ENCODE measurements at places on chromosomes 13 and 19. TPM values are rescaled to one million over a fixed set of nuclear protein-coding genes. Genes with fewer than 3 reads are reported as not detected.

DNA sequence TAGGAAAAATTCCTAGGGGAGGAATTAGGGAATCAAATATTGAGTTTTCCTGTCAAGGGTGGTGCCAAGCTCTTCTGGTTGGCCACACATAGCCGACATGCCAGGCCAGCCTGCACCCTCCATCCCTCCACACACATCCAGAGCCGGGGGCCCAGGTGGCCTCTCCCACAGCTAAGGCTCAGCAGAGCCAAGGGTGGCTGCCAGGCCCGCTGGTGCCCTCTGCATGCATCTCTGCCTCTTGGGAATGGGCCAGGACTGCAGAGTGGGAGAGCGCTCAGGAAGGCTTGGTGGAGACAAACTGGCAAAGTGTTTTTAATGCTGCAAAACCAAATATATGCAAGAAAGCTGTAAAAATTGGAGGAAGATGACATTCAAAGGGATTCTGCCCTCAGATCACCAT is 42.7 kb upstream of the GAS6 start:
- DNase-seq: no peak

DNA sequence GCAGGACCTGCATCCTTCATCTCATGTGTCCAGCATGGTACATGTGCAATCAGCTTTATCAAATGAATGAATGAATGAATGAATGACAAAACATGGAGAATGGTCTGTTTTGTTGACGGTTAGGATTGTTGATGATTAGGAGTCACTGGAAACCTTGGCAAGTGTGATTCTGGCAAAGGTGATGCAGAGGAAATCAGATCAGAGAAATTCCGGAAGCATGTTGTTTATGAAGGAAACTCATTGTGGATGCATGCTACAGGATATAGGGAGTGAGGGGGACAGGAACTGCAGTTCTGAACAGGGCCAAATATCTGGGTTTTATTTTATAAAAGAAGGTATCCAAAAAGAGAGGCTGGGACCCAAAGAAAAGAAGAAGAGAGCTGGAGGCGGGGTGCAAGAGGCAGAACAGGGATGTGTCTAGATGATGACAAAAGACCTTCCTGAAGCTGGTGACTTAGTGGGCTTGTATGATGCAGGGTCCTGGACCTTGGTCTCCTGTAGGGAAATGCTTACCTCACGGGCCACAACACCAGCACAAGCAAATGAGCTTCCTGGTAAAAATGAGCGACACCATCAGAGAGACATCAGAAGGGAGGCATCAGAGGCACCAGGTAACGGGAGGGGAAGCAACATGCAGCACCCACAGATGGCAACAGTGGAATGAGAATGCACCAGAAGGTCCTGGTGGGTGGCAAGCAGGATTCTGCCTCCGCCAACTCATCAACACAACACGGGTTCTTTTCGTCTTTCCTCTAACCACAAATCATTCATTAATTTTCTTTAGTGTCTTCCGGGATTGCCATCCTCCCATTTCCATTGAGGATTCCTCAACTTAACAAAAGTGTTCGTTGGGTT is 159.6 kb downstream of the FOXO1 start:
- no peak for DNase-seq

DNA sequence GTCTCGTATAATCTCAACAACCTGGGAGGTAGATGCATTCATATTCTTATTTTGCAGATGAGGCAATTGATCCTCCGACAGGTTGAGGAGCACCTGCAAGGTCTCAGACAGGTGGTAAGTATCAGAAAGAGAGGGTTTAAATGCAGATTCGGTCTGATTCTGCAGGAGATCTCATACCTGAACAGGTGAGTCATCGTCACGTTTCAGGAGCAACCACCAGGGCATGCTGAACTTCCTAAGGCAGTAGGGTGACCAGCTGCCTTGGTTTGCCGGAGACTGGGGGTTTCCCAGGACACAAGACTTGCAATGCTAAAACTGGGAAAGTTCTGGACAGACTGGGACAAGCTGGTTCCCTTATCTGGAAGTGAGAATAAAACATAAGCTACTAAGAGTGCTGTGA is 68.8 kb upstream of the TSHZ3 start:
- no peak for DNase-seq

DNA sequence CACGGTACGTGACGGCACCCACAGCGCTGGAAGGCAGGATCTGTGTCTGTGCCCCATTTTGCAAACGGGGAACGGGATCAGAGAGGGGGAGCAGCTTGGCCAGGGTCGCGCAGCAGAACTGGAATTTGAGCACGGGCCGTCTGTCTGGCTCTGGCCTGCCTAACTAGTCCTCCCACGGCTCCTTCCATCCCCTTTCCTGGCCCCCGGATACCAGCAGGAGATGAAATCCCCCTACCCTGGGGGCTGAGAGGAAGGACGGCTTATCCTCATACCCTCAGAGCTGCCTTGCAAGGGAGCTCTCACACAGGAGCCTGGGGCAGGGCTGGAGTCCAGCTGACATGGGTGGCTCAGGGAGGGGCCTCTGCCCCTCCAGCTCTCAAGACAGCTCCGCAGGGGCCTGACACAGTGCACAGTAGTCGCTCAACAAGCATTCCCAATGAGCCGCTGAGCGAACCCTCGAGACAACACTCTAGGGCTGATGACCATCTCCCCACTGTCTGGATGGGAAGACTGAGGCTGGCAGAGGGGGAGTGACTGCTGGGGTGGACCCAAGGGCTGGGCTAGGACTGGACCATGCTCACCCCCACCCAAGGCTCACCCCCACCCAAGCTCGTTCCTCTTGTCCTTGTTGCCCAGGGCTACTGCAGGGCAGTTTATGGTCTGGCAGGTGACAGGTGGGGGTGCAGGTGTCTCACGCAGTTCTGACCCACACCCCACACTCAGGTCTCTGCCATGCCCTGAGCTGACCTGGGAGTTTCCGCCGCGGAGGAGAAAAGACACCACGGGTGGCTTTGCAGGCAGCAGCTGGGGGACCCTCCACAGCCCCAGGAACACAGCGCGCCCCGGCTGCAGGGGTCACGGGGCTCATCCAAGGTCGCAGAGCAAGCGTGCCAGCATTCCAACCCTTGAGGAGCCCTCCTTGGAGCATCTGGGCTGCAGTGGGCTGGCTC is 4.0 kb downstream of the ZBTB7A start:
- no peak for DNase-seq

DNA sequence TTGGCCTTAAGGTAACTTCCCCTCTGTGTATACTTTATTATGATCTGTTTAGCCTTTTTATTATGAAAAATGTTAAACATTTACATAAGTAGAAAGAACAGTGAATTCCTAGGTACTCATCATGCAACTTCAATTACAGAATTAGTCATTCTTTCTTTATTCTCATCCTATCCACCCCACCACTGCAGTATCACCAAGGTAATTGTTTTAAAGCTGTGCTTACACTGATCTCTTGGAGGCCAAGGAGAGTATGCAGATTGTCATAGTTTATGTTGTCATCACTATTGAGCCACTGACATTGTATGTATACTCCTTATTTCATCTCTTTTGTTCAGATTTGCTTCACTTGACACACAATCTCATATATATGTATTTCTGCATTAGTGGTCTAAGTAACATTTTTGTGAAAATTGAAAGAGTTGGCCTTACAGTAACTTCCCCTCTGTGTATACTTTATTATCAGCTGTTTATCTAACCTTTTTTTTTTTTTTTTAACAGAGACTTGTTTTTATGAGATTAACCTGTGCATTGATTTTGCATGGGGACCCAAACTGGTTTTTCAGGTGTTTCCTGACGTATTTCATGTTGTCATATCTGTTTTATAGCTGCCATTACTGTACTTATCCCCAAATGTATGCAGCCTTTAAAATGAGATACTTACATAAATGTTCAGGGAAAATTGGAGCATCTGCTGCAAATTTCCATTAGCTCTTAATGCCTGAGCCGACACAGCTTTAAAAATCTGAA is 4.5 kb downstream of the ZNF507 start:
- DNase-seq: no peak

GRCh38 chr13:73268306-73268705 is 209.5 kb downstream of the KLF5 start:
- DNase-seq: no peak

- no peak for DNase-seq
These were observed 7.9 kb upstream of the RASA3 start for GRCh38 chr13:114140131-114140905.

DNA sequence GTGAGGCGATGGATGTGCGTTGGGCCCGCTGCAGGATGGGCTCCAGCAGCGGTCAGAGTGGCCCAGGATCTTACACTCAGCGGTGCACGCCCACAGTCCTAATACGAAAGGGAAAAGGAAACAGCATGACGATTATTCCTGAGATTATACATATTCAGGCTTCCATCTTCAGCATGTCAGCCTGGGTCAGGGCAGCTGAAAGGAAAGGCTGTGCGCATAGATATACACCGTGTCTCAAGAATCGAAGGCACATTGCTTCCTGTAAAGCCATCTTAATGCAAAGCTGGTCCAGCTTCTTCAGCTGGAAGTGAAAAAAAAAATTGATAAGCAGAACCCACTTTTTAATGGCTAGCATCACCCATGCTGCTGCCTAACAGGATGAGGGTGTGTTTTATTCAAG is 3.6 kb downstream of the PCDH8 start:
- no peak for DNase-seq

- peak; percentile 91 for DNase-seq
These were observed 20.0 kb upstream of the ZSCAN18 start for GRCh38 chr19:58117841-58118575.

DNA sequence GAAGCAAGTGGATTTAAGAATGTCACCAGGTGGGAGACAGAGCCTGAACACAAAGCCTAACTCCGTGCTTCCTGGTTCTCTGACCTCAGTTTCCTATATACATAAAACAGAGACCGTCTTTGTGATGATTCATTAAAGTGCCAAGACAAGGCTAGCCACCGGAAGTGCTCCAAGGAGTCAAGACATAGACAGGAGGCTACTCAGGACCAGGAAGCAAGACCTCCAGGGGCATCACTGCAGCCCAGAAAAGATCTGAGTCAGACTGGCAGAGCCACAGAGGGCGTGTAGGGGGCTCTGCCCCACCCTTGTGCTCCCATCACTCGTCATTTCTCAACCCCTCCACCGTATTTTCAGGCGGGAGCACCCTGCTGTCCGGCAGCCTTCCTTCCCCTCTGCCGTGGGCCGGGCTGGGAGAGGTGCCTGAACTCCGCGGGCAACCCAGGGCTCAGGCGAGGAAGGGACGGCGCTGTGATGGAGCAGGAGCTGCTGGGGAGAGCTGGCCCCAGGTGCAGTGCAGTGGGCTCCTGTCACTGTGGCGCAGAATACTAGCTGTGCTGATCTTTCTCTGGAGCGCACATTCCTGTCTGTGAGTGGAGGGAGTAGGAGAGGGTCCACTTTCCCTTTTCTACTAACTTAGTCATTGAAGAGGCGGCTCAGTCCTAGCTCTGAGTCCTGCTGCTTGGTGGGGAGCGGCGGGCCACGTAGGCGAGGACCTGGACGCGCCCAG is 134.7 kb upstream of the GPR12 start:
- no peak for DNase-seq

DNA sequence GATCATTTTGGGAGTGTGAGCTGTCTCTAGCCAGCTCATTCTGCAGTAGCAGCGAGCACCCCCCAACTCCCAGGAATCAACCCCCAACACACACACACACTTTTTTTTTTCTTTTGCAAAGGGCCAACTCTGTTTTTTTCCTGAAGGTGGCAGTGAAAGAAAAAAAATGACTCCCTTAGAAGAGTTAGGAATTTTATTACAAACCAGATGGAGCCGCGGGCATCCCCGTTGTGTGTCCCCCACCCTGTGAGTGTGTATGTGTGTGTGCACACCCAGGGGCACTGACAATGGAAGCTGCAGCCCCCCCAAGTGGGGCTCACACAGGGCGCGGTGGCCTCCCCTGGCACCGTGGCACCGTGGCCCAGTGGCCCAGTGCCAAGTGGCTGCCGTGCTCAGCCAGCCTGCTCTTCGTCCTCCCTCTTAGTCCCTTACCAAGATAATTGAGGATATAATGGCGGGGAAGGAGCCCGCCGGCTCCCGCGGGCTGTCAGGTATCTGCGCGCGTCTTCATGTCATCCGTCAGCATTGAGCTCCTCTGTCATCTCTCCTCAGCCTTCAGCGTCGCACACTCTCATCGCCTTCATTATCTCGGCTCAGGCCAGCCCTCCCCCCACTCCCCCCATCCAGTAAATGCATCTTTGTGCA is 314.1 kb downstream of the ZNF536 start:
- no peak for DNase-seq

DNA sequence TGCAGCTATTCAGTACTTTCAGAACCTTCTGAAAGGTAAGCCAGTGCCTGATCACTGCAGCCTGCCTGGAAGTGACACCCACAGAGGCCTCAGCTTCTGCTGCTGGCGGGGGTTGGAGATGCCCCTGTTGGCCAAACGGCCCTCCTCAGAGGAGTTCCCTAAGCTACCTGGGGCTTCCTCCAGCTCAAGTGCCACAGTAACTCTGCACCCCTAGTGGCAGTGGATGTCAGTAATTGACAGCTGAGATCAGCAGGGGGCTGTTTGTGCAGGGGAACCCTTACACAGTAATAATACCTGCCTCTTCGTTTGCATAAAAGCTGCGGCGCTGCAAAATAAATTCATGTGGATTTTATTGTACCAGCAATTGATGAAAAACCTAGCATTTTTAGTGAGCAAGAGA is 28.9 kb downstream of the TDRD12 start:
- DNase-seq: no peak

DNA sequence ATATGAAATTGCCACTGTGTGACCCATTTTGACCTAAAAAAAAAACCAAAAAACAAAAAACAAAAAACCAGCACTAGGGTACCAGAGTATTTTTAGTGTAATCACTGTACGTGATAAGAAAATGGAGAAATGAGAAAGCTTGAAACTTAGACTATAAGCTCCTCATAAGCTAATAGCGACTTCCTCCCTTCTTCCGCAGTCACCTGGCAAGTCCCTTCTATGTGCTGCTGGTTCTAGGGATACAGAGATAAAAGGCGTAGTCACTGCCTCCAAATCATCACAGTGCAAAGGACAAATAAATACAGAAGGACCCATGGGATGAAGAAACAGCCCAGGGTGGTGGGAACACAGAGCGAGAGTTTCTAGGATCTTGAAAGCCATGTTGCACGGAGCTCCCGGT is 190.3 kb downstream of the TM9SF2 start:
- no peak for DNase-seq

ANKRD24 gene
- 21.1 TPM for total RNA-seq

GIPR gene
- total RNA-seq: 0.16 TPM

NALCN gene
- total RNA-seq: 3.2 TPM

PTH2 gene
- total RNA-seq: not detected

SPACA6 gene
- 37.8 TPM for total RNA-seq

IGFL1 gene
- total RNA-seq: 3.2 TPM

ZNF302 gene
- 36.7 TPM for total RNA-seq

Measured in testis (tissue), 5 donors.